NCI-H446 (cell line): ENCODE measurements at places on chromosomes 5 and 9.

DNA sequence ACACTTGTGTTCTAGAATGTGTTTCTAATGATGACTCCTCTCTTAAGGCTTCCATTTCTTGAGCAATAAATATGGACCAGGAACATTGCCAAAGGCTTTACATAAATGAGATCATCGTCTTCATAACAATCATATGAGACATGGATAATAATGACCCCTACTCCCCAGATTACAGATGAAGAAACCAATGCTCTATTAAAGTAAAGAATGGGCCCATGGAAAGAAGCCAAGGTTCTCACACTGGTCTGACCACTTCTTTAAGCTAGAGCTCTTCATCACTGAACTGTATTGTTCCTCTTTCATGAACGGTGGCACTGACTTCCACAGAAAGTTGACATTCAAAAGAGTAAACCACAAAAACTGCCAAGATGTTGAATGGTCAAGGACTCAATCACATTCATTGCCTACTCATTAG lies 65.3 kb downstream of the MARCHF3 start:
- DNase-seq = no peak

- no peak for DNase-seq
Measured at GRCh38 chr5:40404613-40405012, 275.1 kb upstream of the PTGER4 start.

GRCh38 chr9:92270511-92270910 lies 23.0 kb downstream of the IARS1 start:
- DNase-seq = no peak

DNA sequence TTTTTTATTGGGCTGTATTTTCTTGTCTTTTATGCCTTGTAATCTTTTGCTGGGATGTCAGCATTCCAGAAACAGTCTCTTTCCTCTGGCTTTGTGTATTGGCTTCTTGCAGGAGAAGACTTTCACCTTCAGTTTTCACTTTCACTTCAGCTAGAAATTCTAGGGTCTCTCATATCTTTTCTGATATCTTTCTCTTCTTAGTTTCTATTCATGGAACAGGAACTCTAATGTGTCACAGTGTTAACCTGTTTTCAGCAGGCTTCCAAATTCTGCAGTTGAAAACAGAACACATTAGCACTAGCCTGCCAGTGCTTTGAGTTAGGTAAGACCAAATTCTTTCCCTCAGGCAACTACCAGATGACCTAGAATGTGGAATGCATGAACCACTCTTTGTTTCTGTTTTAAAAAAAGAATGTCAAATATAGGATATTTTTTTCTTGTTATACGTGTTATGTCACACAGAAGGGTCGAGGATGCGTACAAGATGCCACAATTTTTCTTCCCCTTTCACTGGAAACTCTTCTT lies 164.7 kb downstream of the TUSC1 start:
- DNase-seq = no peak
